ENCODE measurements at places on chromosomes 5 and 9. TPM values are rescaled to one million over a fixed set of nuclear protein-coding genes. Genes with fewer than 3 reads are reported as not detected.

The GZMA gene
- not detected for total RNA-seq

The NR5A1 gene
- total RNA-seq = not detected

The LPAR1 gene
- total RNA-seq = 20.7 TPM

The MTMR12 gene
- total RNA-seq = 28.8 TPM

The CAVIN4 gene
- total RNA-seq = 20.7 TPM

The CBY3 gene
- total RNA-seq = not detected

The CCDC171 gene
- 75.1 TPM for total RNA-seq

The IL7R gene
- 0.63 TPM for total RNA-seq

The TRMO gene
- total RNA-seq = 23.5 TPM

The GLRA1 gene
- total RNA-seq = not detected

The PROP1 gene
- not detected for total RNA-seq

The GPR150 gene
- not detected for total RNA-seq

The PRSS3 gene
- not detected for total RNA-seq
